Iris pigment epithelial cell (primary cell): ENCODE measurements at places on chromosomes 11 and 22.

DNA sequence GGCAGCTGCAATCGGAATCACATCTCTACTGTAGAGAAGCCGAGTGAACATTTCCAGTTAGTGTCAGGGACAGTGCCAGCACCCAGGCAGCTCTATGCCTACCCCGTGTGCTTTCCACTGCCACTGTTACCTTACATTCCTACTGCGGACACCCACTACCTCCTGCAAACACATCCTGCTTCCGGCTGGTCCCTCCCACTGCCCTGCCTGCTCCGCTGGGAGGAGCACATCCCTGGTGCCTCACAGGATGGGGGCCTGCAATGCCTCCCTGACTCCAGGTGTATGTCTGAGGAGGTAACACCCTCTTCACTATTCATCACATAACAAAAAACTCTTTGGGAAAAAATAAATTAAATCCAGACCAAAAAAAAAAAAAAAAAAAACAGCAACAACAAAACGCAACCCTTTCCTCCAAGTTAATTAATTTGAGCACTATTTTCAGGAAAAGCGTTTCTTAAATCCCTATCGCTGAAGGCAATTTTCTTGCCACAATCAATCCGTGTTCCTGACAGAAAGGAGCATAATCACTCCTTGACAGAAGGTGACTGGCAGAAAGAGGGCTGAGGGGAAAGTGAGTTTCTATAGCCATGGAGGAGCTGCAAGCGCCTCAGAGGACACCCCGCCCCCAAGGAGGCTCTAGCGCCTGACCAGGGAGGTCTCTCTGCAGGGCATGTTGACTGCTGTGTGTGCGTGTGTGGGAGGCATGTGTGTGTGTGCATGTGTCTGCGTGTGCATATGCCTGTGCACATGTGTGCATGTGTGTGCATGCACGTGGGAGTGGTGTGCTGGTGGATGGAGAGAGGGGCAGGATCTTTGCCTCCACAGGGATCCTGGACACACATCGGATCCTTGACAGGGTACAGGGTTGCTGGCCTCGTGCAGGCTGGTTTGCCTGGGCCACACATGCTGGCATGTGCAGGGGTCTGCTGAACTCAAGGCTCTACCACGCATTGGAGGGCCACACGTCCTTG, 134.8 kb upstream of the NTM start:
- DNase-seq: no peak

DNA sequence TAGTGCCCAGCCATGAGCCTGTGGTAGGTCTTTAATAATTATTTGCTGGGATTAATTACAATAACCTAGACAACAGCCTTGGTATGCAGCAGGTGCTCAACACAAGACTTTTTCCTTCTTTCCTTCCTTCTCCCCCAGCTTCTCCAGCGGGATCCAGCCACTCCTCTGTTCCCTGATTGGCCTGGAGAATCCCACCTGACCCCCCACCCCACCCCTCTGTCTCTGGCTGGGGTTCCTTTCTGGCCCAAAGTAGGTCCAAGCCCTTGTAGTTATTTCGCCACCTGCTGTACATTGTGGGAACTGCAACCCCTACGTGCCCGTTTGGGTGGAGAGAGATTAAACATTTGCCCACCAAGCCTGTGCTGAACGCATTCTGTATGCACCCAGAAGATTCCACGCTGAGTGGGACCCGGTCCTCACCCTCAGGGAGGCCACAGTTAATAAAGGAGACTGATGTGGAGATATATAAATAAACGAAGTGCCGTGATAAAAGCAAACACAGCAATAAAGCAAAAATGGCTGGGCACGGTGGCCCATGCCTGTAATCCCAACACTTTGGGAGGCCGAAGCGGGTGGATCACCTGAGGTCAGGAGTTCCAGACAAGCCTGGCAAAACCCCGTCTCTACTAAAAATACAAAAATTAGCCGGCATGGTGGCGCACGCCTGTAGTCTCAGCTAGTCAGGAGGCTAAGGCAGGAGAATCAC, 32.1 kb upstream of the DGKZ start:
- DNase-seq: peak; percentile 69

GRCh38 chr11:115132436-115133228, 371.6 kb downstream of the CADM1 start:
- DNase-seq: peak; percentile 5

GRCh38 chr11:70067036-70067435, 11.1 kb upstream of the ANO1 start:
- no peak for DNase-seq

GRCh38 chr11:120517801-120518291, 6.3 kb downstream of the GRIK4 start:
- no peak for DNase-seq

GRCh38 chr22:31083377-31083768, 2.3 kb downstream of the SMTN start:
- no peak for DNase-seq

DNA sequence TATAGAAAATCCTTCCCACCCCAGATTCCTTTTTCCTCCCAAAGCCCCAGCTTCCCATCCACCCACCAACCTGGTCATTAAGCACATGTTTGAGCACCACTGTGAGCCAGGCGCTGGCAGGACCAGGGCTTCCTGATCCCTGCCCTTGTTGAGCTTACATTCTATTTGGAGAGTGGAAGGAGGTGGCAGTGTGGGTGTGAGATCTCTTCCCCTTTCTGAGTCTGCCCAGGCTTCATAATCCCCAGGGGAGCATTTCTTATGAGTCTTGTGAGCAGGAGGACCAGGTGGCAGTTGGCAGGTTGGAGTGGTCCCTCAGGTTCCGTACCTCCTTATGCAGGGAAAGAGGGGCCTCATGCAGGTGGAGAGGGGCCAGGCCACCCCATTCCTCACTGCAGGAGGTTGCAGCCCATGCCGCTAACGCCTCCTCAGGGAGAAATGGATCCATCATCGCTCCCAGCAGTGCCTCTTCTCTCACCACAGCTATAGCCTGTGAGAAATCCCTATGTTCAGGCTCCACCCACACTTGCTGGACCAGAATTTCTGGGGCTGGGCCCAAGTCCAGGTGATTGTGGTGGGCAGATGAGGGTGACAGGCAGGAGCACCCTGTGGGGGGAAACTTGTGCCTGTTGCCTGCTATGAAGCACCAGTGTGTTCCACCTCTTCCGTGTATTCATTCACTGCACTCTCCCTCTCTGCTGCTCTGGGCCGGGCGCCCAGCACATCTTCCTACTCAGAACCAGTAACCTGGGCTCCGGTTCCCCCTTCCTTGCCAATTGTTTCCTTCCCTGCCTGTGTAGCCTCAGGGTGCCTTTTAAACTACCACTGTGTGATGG, 23.5 kb downstream of the UBE2L3 start:
- DNase-seq: no peak

- DNase-seq: no peak
Observed at GRCh38 chr22:41664490-41664889, 24.2 kb downstream of the SNU13 start.

DNA sequence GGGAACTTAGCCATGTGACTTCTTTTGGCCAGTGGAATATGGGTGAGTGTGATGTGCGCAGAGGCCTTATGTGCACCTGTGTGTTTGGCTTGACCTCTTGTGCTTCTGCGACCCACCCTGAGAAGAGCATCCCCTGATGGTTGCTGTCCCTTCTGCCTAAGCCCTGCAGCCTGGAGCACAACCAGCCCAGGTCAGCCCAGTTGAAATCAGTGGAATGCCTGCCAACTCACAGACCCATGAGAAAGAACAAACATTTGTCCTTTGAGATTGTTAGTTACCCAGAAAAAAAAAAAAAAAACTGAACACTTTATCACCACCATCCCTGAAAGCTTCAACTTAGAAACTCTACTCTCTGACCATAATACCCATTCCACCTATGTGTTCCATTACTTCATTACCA, 38.5 kb downstream of the PAMR1 start:
- no peak for DNase-seq

DNA sequence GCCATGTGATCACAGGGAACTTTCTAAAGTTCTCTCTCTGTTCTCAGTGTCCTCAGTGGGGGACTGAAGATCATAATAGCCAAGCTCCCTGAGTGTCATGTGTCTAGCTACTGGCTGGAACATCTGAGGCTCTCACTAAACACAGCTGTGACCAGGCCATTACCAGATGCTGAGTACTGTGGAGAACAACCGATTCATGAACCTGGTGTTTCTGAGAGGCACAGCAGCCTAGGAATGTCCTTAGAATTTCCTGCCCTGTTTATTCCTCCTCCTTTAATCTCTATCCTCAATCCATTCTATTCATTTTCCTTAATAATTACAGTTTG, 93.0 kb downstream of the ME3 start:
- no peak for DNase-seq

DNA sequence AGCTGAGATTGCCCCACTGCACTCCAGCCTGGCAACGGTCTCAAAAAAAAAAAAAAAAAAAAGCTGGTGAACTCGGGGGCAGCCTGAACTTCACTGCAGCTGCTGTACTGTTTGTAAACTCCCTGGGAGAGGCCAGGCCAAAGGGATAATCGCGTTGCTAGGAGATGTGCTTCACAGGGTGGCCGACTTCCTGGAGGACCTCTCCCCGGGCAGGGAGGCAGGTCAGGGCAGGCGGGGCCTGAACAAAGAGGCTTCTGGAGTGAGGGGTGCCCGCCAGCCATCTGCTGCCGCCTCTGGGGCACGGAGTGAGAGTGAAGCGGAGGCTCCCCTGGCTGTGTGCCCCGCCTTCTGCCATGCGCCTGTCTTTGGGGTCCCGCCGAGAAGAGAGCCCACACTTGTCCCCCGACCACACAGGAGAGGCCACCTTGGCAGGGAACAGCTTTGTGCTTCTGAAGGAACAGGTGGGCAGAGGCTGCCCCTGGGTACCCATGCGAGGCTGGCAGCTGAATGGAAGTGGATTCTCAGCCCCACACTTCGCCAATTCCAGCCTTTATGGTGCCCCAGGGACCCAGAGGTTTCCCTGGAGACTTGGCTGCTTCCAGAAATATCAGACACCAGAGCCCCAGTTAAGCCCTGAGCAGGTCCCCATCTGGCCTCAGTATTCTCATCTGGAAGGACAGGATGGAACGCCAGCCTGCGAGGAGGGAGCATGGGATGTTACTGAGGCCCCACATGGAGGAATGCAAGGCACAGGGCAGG, 29.6 kb downstream of the TMEM184B start:
- peak; percentile 78 for DNase-seq

GRCh38 chr11:67492801-67493547, 10.1 kb downstream of the AIP start:
- no peak for DNase-seq

- DNase-seq: no peak
Observed at GRCh38 chr11:119363851-119364590, 17.5 kb downstream of the USP2 start.

DNA sequence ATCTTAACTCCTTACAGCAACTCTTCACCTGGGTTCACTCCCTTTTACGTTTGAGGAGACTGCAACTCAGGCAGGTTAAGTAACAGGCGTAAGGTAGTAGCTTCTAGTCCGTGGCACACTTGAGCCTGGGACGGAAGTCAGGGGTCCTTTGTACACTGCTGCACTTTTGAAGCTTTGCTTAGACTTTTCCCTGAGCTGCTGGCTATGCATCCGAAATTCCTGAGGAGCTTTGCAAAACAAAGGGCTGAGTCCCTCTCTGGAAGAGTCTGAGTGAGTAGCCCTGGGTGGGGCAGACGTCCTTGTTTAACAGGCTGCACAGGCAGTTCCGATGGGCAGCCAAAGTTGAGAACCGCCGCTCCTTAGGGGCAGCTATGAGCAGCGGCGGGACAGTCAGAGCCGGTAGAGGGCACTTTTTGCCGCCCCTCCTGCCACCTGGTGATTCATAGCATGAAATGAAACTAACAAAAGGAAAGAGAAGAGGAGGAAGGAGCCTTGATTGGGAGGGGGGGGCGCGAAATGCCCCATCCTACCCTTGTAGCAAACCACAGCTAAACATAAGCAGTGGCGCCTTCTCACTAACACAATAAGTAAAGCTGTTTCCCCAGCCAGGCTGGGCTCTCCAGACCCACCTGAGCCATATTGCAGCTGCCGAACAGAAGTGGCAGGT, 1.4 kb downstream of the TMEM109 start:
- peak; percentile 52 for DNase-seq
